ENCODE measurements at places on chromosomes 1 and 21. TPM values are rescaled to one million over a fixed set of nuclear protein-coding genes. Genes with fewer than 3 reads are reported as not detected.
A peak's percentile ranks its signal among the peaks of the same experiment; 100 is the strongest.

DNA sequence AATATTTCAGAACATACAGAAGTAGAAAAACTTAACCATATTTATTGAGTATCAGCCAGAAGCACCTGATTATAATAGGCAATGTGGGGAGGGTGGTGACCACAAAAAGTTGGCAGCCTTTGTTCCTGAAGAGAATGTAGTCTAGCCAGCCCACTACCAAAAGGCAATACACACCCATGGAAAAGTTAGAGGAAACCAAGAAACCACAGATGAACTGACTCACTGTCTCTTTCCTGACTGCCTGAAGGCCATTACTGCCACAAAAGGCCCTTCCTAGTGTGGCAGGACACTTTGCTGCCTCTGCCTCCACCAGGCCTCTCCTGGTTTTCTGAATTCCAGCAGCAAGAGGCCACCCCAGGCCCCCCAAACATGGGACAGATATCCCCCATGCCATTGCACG lies 14.6 kb upstream of the PROX1 start:
- no peak for ATAC-seq

SH2D5 gene
- total RNA-seq, result 0.64 TPM

GRCh38 chr1:150008699-150009098 lies 1.8 kb downstream of the OTUD7B start:
- ATAC-seq, result no peak

TDRD5 gene
- total RNA-seq, result not detected

DNA sequence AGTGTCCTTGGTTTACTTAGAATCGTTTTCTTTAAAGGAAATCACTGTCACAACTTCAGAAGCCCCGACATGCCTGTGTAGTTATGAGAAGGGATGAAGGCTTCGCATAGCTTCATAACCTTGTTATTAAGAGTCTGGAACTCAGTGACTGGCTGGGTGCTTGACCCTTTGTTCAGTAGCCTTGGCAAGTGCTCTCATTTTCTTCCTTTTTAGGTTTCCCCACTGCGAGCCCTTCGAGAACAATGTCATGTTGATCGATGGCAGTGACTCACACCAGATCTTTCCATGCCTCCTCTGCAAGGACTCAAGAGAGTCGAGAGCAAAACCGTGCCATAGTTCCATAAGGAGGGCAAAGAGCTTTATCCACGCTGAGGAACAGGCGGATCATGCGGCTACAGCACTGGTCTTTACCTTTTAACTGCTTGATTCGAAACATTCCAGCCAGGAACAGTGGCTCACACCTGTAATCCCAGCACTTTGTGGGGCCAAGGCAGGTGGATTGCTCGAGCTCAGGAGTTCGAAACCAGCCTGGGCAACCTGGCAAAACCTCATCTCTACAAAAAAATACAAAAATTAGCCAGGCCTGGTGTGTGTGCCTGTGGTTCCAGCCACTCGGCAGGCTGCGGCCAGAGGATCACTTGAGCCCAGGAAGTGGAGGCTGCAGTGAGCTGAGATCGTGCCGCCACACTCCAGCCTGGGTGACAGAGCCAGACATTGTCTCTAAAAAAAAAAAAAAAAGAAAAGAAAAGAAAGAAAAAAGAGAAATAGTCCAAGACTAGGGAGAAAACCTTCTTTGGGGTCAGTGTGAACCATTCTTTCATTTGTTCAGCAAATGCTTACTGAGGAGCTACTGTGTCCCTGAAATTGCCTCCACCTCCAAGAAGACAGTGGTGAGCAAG lies 95.4 kb upstream of the ERRFI1 start:
- ATAC-seq, result peak; percentile 72

- ATAC-seq, result peak; percentile 69
Observed at GRCh38 chr1:185961664-185962063, 227.5 kb downstream of the HMCN1 start.

DNA sequence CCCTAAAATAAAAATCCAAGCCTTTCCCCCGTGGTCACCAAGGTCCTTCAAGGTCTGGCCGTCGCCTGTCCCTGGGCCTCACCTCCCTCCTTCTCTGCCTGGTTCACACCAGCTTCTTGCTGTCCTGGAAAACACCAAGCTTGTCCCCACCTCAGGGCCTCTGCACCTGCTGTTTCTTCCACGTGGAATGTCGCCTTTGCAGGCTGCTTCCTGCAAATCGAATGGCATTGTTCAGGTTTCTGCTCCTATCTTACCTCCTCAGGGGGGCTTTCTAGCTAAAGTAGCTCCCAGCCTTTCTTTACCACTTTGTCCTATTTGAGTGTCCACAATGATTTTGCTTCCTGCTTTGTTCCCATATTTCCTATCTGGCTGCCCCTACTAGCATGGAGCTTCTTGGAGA lies 3.3 kb upstream of the CASZ1 start:
- no peak for ATAC-seq

LMX1A gene
- 0.04 TPM for total RNA-seq

UMODL1 gene
- total RNA-seq, result 0.08 TPM

- no peak for ATAC-seq
Observed at GRCh38 chr1:203282720-203283542, 22.4 kb upstream of the BTG2 start.
